Posterior cingulate gyrus (tissue), 11 donors: ENCODE measurements at places on chromosomes 5 and 9.

- DNase-seq, result no peak
Measured at GRCh38 chr9:107755246-107755645, 265.7 kb upstream of the KLF4 start.

DNA sequence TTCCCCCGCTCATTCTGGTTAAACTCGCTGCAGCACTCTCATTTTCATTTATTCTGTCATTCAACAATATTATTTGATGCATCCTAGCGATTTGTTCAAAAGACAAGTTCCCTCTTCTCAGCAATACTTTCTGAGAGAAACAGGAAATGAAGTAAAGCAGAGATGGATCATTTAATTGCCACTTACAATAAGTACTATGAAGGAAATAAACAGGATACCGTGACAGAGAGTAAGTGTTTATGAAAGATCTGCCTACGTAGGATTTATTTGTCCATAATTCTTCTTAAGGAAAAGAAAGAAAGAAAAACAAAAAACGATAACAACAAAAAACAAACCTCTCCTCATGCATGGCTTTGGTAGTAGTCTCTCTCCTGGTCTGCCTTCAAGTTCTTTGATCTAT, 406.8 kb upstream of the ZNF608 start:
- DNase-seq, result no peak

DNA sequence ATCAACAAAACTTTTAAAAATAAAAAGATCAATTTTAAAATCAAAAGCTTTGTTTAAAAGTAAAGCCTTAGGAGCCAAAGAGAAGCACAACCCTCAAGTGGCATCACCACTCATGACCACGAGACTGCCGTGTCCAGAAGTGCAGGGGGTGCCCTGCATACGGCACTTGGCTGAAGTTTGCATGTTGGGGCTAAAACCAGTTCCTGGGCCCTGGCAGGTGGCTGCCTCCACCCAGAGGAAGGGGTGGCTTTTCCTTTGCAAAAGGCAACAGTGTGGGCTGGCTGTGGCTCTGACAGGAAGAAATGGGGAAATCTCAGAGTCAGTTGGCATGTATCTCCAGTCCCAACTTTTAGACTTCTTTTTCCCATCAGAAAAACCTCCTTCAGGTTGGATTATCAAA, 15.3 kb downstream of the TRMO start:
- DNase-seq, result no peak

DNA sequence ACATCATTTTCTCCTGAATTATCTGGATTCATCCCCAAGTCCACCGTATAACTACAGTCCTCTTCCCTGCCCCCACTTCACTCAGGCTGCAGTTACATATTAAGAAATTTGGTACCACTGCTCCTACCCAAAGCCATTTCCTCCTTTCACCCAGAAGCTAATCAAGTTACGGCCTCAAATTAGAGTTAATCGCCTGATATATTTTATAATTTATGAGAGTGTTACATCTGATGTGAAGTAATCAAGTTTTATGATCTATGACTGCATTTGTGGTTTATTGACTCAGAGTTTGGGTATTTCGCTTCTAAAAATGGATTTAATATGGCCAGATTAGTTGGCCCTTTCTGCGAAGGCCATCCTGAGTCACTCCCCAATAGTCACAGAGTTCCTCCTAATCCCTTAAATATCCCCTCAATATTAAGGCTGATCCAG, 223.6 kb upstream of the KIF2A start:
- DNase-seq, result no peak

DNA sequence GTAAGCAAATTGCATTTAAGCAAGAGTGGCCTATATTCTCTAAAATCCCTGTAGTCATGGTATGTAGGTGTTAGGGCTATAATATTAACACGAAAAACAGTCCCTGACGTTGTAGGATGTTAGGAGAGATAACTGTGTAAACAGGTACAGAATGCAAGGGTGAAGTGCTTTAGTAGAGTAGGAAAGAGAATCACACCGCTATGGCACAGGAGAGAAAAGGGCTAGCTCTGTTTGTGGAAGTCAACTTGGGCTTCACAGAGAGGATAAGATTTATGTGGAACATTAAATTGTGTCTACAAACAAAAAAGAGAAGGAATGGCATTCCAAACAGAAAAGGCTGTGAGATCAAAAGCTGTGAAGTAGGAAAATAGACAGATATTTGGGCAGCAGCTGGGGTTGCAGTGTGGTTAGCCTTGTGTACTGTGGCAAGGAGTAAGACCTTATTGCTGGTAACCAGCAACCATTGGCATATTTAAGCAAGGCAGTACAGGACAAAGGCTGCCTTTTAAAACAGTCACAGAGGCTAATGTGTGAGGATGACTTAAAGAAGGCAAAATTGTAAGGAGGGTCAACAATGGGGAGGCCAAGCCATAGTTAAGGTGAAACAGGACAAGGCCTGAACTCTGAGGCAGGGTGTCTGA, 337.5 kb upstream of the ADAMTSL1 start:
- DNase-seq, result no peak

- no peak for DNase-seq
Measured at GRCh38 chr9:97840521-97840920, 12.5 kb upstream of the FOXE1 start.

DNA sequence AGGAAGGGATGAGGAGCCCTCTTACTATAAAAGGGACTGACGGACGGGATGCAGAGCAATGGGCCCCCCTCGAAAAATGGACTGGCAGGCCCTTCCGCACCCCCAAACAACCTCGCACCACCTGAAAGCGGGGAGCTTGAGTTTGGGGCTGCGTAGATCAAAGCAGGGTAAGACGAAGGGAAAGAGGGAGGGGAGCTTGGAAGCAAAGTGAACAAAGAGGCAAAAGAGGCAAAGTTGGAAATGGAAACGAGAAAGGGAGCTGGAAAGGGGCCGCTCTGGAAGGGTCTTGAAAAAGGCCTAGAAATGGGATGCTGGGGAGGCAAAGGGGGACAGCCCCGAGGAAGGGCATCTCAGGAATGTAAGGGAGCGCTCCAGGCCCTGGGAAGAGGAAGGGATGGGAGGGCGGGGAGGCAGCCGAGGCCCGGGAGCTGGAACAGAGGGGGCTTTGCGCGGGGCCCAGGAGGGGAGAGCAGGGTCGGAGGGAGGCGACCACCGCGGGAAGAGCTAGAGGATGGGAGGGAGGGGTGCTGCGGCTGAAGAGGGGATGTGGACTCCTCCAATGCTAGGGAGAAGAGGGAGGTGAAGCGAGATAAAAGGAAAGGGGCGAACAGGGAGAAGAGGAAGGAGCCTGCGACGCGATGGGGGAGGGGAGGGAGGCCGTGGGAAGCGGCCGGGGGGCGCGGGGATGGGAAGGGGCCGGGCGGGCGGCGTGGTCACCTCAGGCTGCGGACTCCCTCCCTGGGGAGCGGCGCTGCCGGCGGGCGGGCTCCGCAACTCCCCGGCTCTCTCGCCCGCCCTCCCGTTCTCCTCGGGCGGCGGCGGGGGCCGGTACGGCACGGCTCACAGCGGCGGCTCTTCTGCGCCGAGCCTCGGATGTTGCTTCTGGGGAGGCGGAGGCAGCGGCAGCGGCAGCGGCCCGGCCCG, 577 bp downstream of the RNF145 start:
- no peak for DNase-seq

GRCh38 chr9:129958796-129959195, 84.2 kb downstream of the FNBP1 start:
- DNase-seq, result no peak

DNA sequence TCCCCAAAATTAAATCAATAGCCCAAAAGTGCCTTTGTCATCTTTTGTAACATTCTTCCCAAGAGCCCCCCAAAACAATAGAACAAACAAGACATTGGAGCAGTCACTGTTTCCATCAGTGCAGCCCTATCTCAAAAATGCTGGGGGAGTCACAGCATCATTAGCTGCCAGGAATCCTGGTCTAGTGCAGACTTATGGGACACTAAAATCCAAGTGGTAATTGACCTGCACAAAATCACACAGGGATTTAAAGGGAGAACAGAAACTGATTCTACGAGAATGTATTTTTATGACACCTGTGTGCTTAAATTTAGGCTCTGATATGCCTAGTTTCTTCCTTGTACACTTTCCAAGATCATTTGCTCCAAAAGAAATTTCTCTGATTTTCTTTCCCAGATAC, 172.9 kb downstream of the GLIS3 start:
- DNase-seq, result no peak

GRCh38 chr9:129027685-129028191, 393 bp downstream of the SH3GLB2 start:
- no peak for DNase-seq

DNA sequence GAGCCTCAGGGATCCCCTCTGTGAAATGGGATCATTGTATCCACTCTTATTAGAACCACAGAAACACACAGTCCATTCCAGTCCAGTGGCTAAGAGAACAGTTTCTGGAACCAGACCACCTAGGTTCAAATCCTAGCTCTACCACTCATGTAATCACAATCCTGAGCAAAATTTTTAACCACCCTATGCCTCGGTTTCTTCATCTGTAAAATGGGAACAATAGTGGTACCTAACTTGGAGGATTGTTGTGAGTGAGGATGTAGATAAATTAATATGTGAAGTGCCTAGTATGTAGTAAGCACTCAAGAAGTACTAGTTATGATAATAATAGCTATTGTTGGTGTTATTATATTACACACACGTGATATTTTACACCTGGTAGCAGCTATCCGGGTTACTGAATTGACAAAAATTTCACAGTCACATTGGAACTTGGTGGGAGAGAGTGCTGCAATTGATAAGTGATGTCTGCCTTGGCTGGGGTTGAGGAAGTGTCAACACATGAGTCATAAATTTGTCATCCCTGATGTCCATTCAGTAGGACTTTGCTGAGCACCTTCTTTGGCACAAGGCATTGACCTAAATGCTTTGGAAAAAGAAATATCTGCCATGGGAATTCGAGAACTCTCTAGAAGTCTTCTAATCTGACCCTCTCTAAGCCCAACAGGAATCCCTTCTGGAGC, 68.4 kb downstream of the COL27A1 start:
- no peak for DNase-seq

- no peak for DNase-seq
Measured at GRCh38 chr9:134592018-134592818, 49.4 kb upstream of the COL5A1 start.

DNA sequence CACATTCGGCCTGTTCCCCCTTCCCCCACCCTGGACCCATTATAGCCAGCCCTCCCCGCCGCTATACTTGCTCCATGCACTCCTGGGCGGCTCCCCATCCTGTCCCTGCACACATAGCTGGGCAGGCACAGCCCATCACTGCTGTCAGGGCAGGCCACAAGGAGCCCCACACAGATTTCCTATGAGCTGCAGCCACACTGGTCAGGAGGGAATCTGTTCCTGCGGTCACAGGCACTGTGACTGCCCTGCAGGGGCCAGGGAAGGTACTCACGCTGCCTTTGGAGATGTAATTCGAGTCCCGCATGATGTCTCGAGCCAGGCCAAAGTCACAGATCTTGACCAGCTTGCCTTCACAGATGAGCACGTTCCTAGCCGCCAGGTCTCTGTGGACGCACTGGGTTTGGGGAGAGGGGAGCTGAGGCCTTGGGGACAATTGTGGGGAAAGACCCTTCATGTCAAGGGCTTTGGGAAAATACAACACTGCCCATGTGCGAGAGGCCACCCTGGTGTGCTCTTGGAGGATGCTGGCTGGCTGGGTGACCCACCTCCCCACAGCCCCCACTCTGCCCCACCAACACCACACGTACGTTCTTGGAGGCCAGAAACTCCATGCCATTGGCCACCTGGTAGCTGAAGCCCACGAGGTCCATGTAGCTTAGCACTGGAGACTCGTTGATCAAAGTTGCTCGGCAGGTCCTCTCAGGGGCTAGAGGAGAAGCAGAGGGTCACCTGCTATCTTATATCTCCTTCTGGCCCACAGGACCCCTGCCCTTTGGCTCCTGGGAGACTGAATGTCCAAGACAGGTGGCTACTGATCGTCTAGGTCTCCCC, 34.5 kb upstream of the CSF1R start:
- no peak for DNase-seq

DNA sequence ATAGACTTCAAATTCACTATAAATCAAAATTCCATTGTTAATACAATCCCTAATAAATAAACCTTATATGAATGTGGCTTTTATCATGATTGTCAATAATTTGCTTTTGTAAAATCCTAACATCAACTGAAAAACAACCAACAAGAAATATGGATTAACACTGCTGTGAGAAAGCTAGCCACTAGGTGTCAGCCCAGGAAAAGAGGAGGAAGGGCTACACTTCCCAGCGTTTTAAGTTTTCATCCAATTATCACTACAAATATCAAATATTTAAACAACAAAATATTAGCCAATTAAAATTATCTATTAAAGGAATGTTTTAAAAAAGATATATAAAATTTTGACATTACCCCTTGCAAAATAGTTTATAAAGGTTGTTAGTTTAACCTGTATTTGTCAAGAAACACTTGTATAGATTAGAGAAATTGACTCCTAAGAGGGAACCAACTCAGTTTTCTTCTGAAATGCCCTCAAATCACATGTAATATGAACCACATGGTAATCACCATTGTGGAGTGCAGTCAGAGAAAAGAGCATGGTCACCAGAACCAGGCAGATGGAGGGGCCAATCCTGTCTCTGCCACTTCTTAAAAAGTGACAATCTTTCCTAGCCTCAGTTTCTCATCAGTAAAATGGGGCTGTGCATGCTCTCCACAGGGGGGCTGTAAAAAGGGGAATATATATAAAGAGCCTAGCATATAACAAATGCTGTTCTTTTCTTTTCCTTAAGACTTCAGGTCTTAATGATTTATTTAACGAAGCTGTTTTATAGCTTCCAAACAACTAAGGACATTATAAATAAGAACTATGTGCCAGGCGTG, 188.2 kb downstream of the CRB2 start:
- no peak for DNase-seq

DNA sequence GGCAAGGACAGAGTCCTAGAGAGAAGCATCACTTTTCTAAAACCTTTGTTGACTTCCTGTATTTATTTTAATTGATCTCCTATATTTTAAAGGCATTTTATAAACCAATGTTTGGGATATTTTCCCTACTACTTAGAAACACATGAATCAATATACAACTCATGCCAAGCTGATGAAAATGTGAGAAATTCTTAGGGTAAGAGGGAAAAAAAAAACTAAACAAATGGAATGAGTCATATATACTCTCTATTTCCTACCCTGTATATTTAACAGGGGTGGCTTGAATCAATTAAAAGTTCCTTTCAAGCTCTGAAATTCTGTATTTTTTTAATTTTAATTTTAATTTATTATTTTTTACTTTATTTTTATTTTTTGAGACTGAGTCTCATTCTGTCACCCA, 19.6 kb downstream of the BAAT start:
- DNase-seq, result no peak

- no peak for DNase-seq
Measured at GRCh38 chr9:16207161-16207560, 654.3 kb downstream of the CCDC171 start.
